ENCODE measurements at places on chromosomes 13 and 19.

GRCh38 chr13:87942205-87942604 lies 271.0 kb downstream of the SLITRK5 start:
- DNase-seq: no peak

GRCh38 chr19:31534786-31535657 lies 185.8 kb upstream of the TSHZ3 start:
- DNase-seq: no peak

- no peak for DNase-seq
Observed at GRCh38 chr13:41930154-41930553, 30.8 kb downstream of the VWA8 start.

- no peak for DNase-seq
Observed at GRCh38 chr13:92745258-92745657, 481.3 kb upstream of the GPC6 start.
